ENCODE measurements at places on chromosomes 5 and 9. TPM values are rescaled to one million over a fixed set of nuclear protein-coding genes. Genes with fewer than 3 reads are reported as not detected.

GRCh38 chr5:169127431-169127830 is 173.5 kb downstream of the SLIT3 start:
- no peak for DNase-seq

DNA sequence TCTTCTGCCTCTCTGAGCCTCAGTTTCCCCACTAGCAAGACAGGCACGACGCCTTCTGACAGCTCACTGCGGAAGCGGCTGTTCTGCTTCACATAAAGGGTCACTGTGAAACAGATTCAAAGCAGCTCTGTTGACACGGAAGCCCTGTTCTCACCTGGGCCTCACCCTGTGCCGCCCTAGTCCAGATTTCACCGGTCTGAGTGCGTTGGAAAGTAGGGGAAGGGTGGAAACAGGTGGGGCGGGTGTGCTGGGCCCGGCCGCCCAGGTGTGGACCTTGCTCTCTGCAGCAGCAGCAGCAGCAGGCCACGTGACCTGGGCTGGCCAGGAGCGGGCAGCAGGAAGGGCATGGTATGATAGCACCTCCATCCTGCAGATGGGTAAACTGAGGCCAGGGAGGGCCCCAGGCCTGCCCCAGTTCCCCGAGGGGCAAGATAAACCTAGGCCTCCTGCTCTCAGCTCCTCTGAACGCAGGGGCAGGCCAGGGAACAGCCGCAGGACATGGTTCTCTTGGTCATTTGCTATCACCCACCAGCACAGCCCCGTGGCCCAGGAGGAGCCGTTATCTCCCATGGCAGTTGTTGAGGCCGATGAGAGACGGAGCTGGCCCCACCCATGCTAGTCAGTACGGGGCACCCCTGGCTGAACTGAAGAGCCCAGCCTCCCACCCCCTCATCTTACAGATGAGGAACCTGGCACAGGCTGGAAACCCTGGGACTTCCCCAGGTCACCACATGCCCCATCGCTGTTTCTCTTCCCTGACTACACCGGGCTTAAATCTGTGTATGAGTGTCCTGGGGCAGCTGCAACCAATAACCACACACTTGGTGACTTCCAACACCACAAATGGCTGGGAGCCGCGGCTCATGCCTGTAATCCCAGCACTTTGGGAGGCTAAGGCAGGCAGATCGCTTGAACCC is 12.1 kb downstream of the PTGES2 start:
- DNase-seq: no peak

The FAM151B gene
- total RNA-seq: 11.1 TPM

The PIP5K1B gene
- total RNA-seq: 14.9 TPM

GRCh38 chr5:102418531-102418930 is 80.3 kb downstream of the SLCO6A1 start:
- DNase-seq: no peak

The PCDHB16 gene
- 4.1 TPM for total RNA-seq

The TERT gene
- total RNA-seq: not detected

DNA sequence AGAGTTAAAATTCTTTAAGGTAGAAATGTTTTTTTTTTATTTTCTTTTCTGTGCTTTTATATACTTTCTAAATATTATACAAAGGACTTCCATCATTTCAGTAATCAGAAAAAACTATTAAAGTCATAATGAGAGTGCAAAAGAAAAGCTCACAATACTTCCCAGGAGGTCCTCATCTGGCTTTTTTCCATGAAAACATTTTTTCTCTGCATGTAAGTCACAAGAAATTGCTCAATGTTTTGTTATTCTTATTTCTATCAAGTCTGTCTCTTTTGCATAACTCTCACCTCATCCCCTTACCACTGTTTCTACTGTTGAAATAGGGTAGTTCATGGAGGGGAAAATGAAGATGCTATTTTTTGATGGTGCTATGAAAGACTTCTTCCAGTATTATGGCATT is 375.0 kb downstream of the TMEM232 start:
- no peak for DNase-seq

The FUT7 gene
- total RNA-seq: 0.96 TPM

GRCh38 chr5:95283022-95283615 is 1.8 kb downstream of the MCTP1 start:
- no peak for DNase-seq

The ZNF366 gene
- 0.96 TPM for total RNA-seq

GRCh38 chr9:32322622-32323021 is 61.8 kb upstream of the ACO1 start:
- DNase-seq: no peak

DNA sequence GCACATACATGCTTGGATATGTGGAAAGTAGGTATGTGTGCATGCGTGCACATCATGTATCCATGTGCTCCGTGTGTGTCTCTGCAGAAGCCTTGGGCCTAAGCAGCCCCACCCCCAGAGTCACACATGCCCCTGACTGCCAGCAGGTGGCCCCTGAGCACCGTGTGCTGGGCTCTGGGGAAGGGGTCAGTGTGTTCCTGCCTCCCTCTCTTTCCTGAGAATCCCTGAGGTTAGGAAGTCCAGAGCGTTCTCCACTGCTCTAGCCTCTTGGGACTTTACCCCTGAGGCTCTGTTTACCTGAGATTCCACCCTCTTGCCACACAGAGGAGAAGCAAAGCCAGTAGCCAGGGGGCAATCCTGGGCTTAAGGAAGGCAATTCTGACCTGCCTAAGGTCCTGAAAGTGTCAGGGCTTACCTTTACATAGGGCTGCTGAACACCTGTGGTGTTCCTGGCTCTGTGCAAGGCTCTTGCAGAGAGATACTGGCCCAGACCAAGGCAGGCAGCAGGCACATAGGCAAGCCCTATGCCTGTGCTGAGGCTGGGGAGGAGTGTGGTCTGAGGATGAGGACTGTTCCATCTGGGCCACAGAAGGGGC is 207.3 kb downstream of the TMEM38B start:
- DNase-seq: peak; percentile 67

DNA sequence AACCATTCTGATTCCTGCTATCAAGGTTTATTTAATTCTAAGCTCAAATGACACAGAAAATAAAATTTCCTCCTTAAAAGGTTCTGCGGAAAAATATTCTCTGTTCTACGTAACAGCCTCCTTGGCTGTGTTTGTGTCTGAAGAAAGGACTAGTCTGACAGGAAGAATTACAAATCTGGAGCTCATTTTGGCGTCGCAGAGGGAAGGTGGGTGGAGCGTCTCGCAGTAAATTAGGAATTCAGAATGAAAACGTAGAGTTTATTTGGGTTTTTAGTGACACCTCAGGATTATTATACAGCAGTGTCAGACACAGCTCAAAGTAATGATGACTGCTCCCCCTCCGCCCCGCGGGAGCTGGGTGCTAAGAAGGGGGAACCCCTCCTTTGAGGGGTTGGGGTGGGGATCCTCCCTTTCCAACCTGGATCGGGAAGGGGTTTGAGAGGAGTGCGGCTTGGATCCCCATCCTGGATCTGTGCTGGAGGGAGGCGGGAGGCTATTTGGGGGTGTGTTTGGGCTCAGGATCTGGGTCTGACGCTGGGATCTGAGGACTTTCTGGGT is 933 bp upstream of the TGFBR1 start:
- DNase-seq: peak; percentile 78

The PLPPR1 gene
- total RNA-seq: 2.9 TPM

DNA sequence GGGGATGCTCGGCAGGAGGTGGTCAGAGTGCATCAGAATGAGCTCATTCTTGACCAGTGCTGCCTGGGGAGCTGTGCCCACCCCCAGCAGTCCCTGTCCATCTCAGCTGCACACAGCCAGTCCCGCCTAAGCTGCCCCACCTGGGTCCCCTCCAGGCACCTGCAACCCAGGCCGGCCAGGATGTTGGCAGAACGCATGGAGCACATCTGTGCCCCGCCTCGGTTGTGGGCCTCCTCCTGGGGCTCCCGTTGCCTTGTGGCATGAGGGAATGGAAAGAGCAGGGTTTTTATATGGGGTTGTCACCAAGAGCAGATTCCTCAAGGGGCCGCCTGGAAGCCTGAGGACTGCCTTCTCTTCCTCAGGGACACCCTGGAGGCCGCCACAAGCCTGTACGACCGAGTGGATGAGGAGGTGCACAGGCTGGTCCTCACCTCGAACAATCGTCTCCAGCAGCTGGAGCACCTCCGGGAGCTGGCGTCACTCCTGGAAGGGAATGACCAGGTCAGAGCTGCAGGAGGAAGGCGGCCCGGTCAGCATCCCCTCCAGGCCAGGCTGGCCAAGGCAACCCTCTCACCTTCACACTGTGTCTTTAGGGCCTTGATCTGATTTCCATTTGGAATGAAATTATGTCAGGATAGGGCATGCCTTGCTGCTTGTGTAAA is 34.8 kb upstream of the LRRC14B start:
- DNase-seq: no peak

GRCh38 chr9:4506490-4506889 is 16.2 kb downstream of the SLC1A1 start:
- DNase-seq: no peak

DNA sequence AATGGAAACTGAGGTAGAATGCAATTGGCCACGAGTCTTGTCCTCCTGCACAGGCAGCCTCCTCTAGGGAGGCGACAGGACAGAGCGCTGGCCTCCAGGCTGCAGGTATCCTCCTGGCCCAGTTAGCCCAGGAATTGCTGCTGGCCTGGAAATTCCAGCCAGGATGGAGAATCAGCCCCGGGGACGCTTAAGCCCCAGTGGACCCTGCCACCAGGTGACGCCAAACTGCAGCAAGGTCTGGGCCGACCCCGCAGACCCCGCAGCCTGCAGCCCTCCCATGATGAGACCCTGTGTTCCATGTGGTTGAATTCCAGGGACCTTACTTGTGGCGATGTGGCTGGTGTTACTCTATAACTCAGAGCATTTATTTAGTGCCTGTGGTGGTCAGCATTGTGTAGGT is 7.3 kb downstream of the CACFD1 start:
- no peak for DNase-seq

GRCh38 chr9:112503170-112503569 is 16.5 kb downstream of the KIAA1958 start:
- no peak for DNase-seq

GRCh38 chr9:16515207-16515606 is 355.3 kb downstream of the BNC2 start:
- DNase-seq: peak; percentile 93

- no peak for DNase-seq
Measured at GRCh38 chr9:82191082-82191770, 202.7 kb downstream of the SPATA31D1 start.

DNA sequence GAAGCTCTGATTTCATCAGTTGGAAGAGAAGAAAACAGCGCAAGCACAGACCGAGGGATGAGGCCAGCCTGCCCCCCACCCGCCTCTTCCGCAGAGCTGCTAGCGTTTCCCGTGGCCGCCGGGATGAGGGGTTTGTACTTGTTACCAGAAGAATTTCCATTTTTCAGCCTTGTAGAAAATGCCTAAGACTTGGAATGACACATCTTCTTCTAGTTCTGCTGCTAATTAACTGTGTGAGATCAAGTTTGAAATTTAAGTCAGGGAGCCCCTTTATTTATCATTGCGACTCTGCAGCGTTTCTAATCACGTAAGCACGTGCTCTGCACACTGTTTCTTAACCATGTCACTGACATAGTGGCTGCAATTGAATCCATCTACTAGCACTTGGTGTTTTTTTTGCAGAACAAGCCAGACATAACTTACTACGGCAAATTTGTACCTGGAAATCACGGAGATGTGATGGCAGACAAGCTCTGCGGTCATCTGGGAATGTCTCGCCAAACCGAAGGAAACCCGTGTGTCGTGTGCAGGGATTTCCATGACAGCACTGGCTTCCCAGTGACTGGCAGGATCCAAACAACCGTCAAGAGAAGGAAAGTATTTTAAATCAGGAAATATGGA is 41.8 kb upstream of the ROR2 start:
- DNase-seq: no peak

DNA sequence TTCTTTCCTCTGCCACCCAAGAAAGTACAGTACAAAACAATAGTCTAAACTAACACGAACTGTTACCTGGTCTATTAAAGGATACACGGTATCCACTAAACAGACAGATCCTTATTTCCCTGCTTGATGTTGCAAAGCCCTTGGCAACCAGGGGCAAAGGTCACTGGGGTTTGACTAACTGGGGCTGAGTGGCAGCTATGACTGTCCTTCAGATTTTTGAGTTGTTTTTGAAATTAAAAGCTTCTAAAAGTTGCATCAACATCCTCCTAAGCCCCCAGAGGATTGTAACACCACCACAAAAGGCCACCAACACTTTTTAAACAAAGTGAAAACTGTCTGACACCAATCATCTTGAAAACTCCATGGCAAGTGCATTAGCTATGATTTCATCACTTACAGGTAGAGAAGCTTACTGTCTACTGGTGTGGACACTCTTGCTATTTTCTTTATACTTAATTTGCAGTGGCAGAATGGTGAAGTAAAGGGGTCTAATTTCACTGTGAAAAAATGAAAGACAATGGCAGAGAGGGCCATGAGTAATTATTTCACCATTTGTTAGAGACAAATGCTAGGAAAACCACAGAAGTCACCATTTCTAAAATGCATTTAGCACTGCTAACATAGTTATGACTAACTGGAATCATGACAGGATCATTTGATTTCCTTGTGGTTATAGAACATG is 292.4 kb downstream of the EFNA5 start:
- DNase-seq: no peak

DNA sequence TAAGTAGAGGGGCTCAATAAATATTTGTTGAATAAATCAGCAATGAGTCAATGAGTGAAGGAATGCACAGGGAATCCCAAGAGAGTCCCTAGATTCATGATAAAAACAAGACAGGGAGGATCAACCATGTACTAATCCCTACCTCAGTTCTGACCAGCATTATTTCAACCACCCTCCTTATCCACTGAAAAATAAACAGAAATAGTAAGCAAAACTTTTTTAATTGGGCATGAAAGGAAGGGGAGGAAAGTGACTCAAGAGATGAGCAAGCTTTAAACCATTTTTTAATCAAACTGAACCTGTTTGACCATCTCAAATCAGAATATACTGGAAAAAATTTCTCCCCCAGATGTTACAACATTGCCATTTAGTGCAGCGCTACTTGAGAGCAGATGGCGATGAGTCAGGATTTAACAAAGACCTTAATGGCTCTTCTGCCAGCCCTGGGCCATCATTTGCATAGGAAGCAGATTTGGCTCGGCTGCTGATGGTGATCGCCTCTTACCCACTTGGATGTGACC is 194.8 kb upstream of the SLC30A5 start:
- DNase-seq: no peak

GRCh38 chr9:82987370-82988189 is 75.4 kb downstream of the RASEF start:
- no peak for DNase-seq

The THBS4 gene
- total RNA-seq: not detected

- no peak for DNase-seq
Measured at GRCh38 chr9:90843525-90843924, 41.9 kb downstream of the SYK start.

DNA sequence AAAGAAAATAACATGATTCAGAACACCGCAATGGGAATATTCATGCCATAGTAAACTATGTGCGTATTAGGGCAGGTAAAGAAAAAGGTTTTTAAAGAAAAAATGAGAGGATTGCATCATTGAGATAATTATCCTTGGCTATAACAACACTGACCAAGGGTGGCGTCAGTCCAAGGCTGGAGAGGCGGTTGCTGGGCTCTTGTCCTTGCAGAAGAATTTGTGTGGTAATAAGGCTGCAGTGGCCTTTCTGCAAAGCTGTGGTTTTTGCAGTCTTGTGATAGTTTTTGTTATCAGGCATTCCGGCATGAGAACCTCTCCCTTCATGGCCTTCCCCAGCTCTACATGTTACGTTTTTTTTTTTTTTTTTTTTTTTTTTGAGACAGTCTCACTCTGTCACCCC is 14.0 kb downstream of the BOD1 start:
- peak; percentile 15 for DNase-seq

The SLC4A9 gene
- not detected for total RNA-seq

GRCh38 chr5:138700581-138701362 is 52.5 kb upstream of the CTNNA1 start:
- no peak for DNase-seq
